ENCODE measurements at places on chromosomes 5 and 9. TPM values are rescaled to one million over a fixed set of nuclear protein-coding genes. Genes with fewer than 3 reads are reported as not detected.

The PCDHGB1 gene
- 10.9 TPM for total RNA-seq

The DRD1 gene
- 6.8 TPM for total RNA-seq

The SPACA9 gene
- total RNA-seq = 2.8 TPM

The GRM6 gene
- 38.8 TPM for total RNA-seq

The TUBB4B gene
- 374 TPM for total RNA-seq

The CEL gene
- 0.77 TPM for total RNA-seq

The CRB2 gene
- total RNA-seq = 36.4 TPM

The LPAR1 gene
- 50.1 TPM for total RNA-seq

The GPX8 gene
- 58.7 TPM for total RNA-seq

The FRMD3 gene
- total RNA-seq = 32.1 TPM

The IL7R gene
- 0.82 TPM for total RNA-seq

The UBE2D2 gene
- 65.7 TPM for total RNA-seq

The ACTBL2 gene
- total RNA-seq = not detected

The FAT2 gene
- 3.8 TPM for total RNA-seq

The PCDHA5 gene
- 2.9 TPM for total RNA-seq

The AGXT2 gene
- not detected for total RNA-seq

The PWWP2A gene
- total RNA-seq = 76.2 TPM

The EDIL3 gene
- total RNA-seq = 75.6 TPM

The CAVIN4 gene
- 31.4 TPM for total RNA-seq

The NEURL1B gene
- total RNA-seq = 21.6 TPM

The FOXD1 gene
- 3.8 TPM for total RNA-seq

The PCAT7 gene
- not detected for total RNA-seq

The PCDHB4 gene
- 4.5 TPM for total RNA-seq

The CMYA5 gene
- 39.5 TPM for total RNA-seq

The NUTM2F gene
- total RNA-seq = not detected

The TPPP gene
- total RNA-seq = 5.2 TPM

The FOXD4L5 gene
- total RNA-seq = 0.22 TPM

The F2RL2 gene
- 4.0 TPM for total RNA-seq

The CDH9 gene
- 1.6 TPM for total RNA-seq

The PDCD1LG2 gene
- total RNA-seq = not detected

The PCSK5 gene
- total RNA-seq = 37.7 TPM

The TXNDC8 gene
- not detected for total RNA-seq
